ENCODE measurements at places on chromosomes 4 and X. TPM values are rescaled to one million over a fixed set of nuclear protein-coding genes. Genes with fewer than 3 reads are reported as not detected.

Gene STAP1
- not detected for total RNA-seq

- no peaks in the 10 kb centered on the region for H3K27me3 ChIP-seq
- no peak overlapping the region for H3K4me3 ChIP-seq
- H3K27ac ChIP-seq: no peak overlapping the region
- no peaks in the 10 kb centered on the region for H3K36me3 ChIP-seq
- no peak for DNase-seq
- H3K4me1 ChIP-seq: no peaks in the 10 kb centered on the region
Measured at GRCh38 chr4:149465955-149466354, 349.7 kb downstream of the IQCM start.

Gene GRID2
- total RNA-seq: not detected

DNA sequence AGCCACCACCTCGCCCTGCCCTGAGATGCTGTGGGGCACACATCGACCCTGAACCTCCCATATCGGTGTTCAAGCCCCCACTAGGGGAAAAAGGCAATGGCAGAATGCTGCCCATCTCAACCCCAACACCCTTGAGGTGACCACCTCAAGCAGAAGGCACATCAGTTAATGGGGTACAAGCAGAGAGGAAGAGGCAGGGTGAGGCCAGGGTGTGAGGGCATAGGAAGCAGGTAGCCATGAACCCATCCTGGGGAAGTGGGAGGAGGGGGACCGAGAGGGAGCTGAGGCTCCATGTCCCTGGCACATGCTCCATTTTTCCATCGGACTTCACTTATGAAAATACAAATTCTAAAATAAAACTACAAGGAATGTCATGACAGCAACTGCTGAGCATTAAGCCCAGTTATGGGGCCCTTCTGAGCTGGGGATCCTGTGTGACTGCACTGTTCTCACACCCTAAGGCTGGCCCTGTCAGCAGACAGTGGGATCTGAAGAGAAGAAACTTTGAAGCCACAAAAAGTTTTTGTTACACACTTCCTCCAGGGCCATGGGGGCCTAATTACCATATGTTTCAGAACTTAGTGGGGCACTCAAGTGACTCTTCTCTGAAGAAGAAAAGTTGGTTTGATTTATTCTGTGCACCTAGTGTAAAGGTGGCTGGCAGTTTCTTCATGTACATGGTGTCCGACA is 68.2 kb upstream of the FAM241A start:
- no peak overlapping the region for H3K4me3 ChIP-seq
- peaks cover 14% of the 10 kb centered on the region for H3K4me1 ChIP-seq
- no peak overlapping the region for H3K27ac ChIP-seq
- no peaks in the 10 kb centered on the region for H3K27me3 ChIP-seq

Gene STATH
- total RNA-seq: not detected

DNA sequence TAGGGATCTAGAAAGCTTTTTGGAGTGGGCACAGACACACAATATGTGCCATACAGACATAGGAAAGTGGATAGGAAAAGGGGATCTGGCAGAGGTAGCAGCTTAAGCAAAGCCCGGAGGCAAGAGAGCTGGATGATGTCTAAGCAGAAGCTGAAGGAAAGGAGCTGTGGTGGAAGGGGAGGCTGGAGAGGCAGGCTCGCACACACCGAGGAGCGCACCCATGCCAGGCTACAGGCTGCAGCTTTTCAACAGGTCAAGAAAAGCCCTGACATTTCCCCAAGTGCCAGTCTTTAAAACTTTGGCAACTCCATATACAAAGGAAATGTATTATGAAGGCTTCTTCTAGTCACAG is 67.4 kb downstream of the SOWAHB start:
- peaks cover 15% of the 10 kb centered on the region for H3K4me1 ChIP-seq
- peak overlapping the region; percentile 4 for H3K4me3 ChIP-seq
- peak overlapping the region; percentile 62 for H3K27ac ChIP-seq

- no peak overlapping the region for H3K27ac ChIP-seq
- no peaks in the 10 kb centered on the region for H3K4me1 ChIP-seq
- no peaks in the 10 kb centered on the region for H3K27me3 ChIP-seq
- no peak for DNase-seq
- no peaks in the 10 kb centered on the region for H3K36me3 ChIP-seq
- H3K4me3 ChIP-seq: no peak overlapping the region
Measured at GRCh38 chr4:42501624-42502401, 104.5 kb downstream of the SHISA3 start.

- H3K27me3 ChIP-seq: no peaks in the 10 kb centered on the region
- no peak overlapping the region for H3K27ac ChIP-seq
- peaks cover 4% of the 10 kb centered on the region for H3K36me3 ChIP-seq
- peaks cover 12% of the 10 kb centered on the region for H3K4me1 ChIP-seq
Measured at GRCh38 chr4:128711361-128711760, 98.1 kb upstream of the JADE1 start.

Gene IL1RAPL2
- not detected for total RNA-seq

DNA sequence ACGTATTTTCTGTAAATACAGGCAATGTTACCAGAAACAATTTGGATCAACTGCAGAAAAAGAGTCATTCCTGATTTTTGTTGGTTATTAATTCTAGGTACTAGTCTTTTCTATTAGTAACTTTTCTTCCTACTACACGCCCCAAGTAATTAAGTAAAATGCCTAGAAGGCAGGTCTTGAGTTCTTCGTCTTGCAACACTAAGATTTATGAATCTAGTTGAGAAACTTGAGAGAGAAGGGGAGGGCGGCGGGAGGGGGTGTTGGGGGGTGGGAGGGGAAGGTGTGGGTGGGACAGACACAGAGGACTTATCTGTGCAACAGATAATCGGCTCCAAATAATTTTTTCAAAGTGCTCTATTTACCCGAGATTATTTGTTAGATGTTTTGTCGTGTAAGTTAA is 3.0 kb downstream of the RAP2C start:
- peaks cover 7% of the 10 kb centered on the region for H3K4me1 ChIP-seq
- no peaks in the 10 kb centered on the region for H3K27me3 ChIP-seq
- H3K27ac ChIP-seq: peak overlapping the region; percentile 98
- no peak for DNase-seq

GRCh38 chr4:43607400-43607799 is 714.9 kb downstream of the GRXCR1 start:
- DNase-seq: no peak
- no peaks in the 10 kb centered on the region for H3K27me3 ChIP-seq
- no peak overlapping the region for H3K4me3 ChIP-seq
- H3K36me3 ChIP-seq: no peaks in the 10 kb centered on the region

DNA sequence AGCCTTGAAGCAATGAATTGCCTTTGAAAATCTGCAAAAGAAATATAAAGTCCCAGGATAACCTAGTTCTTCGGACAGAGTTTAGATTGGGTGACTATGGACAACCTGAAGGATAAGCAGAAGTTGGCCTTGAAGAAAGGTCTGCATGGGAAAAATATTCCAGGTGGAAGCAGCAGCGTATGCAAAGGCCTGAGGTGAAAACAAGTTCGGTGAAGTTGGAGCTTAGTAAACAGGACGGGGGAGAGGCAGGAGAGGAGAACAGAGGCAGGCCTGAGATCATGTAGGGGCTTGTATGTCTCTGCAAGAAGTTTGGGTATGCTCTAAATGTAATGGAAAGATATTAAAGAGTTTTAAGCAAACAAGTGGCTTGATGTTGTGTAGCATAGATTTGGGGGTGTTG is 176.0 kb downstream of the ARHGAP24 start:
- DNase-seq: no peak
- H3K36me3 ChIP-seq: no peaks in the 10 kb centered on the region
- H3K4me1 ChIP-seq: no peaks in the 10 kb centered on the region
- peak overlapping the region; percentile 0 for H3K27ac ChIP-seq
- no peak overlapping the region for H3K4me3 ChIP-seq

Gene CNGA2
- total RNA-seq: not detected

GRCh38 chr4:77110730-77111129 is 34.9 kb upstream of the CCNI start:
- no peak overlapping the region for H3K27ac ChIP-seq
- no peak for DNase-seq
- H3K36me3 ChIP-seq: no peaks in the 10 kb centered on the region
- no peak overlapping the region for H3K4me3 ChIP-seq

Gene NIPAL1
- 21.0 TPM for total RNA-seq

DNA sequence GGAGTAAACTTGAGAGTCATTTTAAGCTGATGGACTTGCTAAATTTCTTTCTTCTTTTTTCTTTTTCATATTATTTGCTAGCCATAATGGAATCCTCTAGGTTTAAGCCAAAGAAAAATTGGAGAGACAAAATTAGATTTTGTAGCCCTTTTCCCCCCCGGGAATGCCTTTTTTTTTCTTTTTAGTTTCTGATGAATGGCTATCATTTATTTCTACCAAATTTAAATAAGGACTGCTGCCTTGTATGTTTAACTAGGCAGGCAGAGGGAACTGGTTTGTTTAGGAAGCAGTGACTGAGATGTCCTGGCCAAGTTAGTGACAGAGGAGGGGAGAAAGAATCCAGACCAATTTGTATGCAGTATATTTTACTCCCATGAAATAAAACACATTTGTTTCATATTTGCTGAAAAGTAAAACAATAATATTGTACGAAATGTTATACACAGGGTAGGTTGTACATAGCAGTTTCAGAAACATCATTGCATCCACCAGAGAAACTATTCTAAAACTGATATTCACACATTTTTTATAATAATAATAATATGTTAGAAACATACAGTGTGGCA is 5.7 kb downstream of the PITX2 start:
- no peaks in the 10 kb centered on the region for H3K36me3 ChIP-seq
- no peaks in the 10 kb centered on the region for H3K4me1 ChIP-seq
- no peak overlapping the region for H3K27ac ChIP-seq

- no peaks in the 10 kb centered on the region for H3K27me3 ChIP-seq
Measured at GRCh38 chr4:78032446-78032845, 24.7 kb upstream of the FRAS1 start.

- H3K36me3 ChIP-seq: no peaks in the 10 kb centered on the region
- no peaks in the 10 kb centered on the region for H3K27me3 ChIP-seq
- H3K27ac ChIP-seq: no peak overlapping the region
Measured at GRCh38 chr4:184856277-184856609, 30.5 kb upstream of the ACSL1 start.

Gene DLG3
- 62.5 TPM for total RNA-seq

- H3K27ac ChIP-seq: no peak overlapping the region
- H3K4me3 ChIP-seq: no peak overlapping the region
- no peak for DNase-seq
- H3K36me3 ChIP-seq: peaks cover 12% of the 10 kb centered on the region
Measured at GRCh38 chr4:39721788-39722187, 23.9 kb downstream of the UBE2K start.

Gene UGT8
- total RNA-seq: 23.1 TPM

GRCh38 chrX:1074172-1074571 is 138.3 kb downstream of the CRLF2 start:
- no peaks in the 10 kb centered on the region for H3K4me1 ChIP-seq
- peaks cover 10% of the 10 kb centered on the region for H3K36me3 ChIP-seq
- no peaks in the 10 kb centered on the region for H3K27me3 ChIP-seq
- no peak for DNase-seq

DNA sequence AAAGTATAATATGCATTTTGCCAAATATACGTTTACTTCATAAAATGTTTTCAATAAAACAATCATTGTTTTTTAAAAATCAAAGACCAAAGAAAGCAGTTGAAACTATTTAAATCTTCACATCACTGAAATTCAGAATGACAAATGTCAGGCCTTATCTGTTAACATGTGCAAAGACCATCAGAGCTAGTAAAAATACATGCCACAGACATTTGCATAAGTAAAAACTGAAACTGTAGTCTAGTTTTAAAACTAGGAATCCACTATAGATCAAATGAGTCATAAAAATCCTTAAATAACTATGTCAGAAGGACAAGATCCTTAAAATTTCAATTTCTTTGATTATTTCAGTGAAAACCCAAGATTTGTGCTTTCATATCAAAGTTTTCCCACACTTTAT is 24.8 kb downstream of the KLHL15 start:
- no peak overlapping the region for H3K4me3 ChIP-seq
- no peaks in the 10 kb centered on the region for H3K4me1 ChIP-seq
- H3K36me3 ChIP-seq: no peaks in the 10 kb centered on the region
- no peak for DNase-seq
- H3K27me3 ChIP-seq: no peaks in the 10 kb centered on the region

Gene SPIN2A
- total RNA-seq: 1.6 TPM

GRCh38 chr4:6532658-6533057 is 42.3 kb upstream of the MAN2B2 start:
- no peak overlapping the region for H3K27ac ChIP-seq
- no peak overlapping the region for H3K4me3 ChIP-seq
- no peak for DNase-seq
- H3K4me1 ChIP-seq: no peaks in the 10 kb centered on the region
- no peaks in the 10 kb centered on the region for H3K36me3 ChIP-seq

GRCh38 chrX:150767475-150768131 is 74.4 kb downstream of the MTMR1 start:
- H3K4me1 ChIP-seq: no peaks in the 10 kb centered on the region
- no peak overlapping the region for H3K27ac ChIP-seq
- H3K4me3 ChIP-seq: no peak overlapping the region
- peaks cover 22% of the 10 kb centered on the region for H3K36me3 ChIP-seq
- no peak for DNase-seq

Gene GYPA
- not detected for total RNA-seq

Gene POU4F2
- not detected for total RNA-seq

Gene PDHA1
- 234 TPM for total RNA-seq

Gene MAGED4B
- total RNA-seq: 8.7 TPM

DNA sequence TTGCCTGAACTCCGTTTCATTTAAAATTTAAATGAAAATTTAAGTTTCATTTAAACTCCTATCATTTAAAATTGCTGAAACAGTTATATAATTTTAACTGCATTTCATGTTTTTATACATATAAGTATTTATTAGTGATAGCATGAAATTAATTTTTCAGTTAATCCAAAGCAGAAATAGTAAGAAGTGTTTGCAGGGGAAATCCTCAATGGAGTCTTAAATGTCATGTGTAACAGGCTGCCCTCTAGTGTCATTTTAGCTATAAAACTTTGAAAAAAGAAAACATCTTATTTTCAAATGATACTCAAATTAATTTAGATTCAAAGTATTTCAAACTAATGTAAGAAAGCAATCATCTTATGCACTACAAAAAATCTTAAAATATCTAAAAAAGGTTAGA is 27.2 kb downstream of the TAPT1 start:
- no peak for DNase-seq
- H3K4me1 ChIP-seq: peaks cover 8% of the 10 kb centered on the region
- H3K27ac ChIP-seq: no peak overlapping the region
- H3K4me3 ChIP-seq: no peak overlapping the region
- no peaks in the 10 kb centered on the region for H3K36me3 ChIP-seq

DNA sequence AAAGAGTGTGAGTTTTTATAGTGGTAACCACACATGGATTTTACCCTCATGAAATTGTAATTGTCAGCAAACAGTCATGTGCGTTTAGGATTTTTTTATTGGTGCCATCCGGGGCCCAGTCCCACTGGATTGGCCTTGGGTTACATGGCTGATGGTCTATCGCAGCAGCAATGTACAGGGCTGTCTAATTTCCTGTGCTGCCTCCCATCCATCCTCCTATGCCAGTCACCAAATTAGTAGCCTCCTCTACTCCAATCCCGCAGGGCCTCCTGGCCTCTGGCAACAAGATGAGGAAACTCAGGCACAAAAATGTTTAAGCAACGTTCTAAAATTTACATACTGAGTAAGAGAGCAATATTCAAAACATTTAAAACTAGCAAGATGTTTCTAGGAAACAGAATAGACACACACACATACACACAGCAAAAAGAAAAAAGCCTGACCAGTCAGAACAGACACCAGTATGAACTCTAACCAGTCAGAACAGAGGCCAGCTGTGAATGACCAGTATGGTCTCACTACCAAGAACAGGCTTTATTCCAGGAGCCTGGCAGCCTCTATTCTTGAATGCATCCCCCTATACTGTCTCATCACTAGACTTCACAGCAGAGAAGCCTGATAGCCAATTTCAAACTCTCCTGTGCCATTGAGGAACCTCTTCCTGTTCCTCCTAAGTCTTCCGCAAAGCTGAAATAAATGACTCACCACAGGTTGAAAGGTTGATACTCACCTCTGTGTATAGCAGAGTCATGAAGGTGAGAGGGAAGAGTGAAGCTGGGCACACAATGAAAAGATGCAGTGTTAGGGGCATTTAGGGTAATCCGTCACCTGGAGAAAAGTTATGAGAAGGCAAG is 42.6 kb downstream of the CHRNA9 start:
- no peak overlapping the region for H3K4me3 ChIP-seq
- peaks cover 12% of the 10 kb centered on the region for H3K4me1 ChIP-seq
- H3K27me3 ChIP-seq: no peaks in the 10 kb centered on the region
- H3K36me3 ChIP-seq: peaks cover 8% of the 10 kb centered on the region

All from Calu3 (cell line).